ENCODE measurements at places on chromosomes 7 and 10.

- DNase-seq, result no peak
Observed at GRCh38 chr10:64813391-64813790, 1292.2 kb downstream of the REEP3 start.

DNA sequence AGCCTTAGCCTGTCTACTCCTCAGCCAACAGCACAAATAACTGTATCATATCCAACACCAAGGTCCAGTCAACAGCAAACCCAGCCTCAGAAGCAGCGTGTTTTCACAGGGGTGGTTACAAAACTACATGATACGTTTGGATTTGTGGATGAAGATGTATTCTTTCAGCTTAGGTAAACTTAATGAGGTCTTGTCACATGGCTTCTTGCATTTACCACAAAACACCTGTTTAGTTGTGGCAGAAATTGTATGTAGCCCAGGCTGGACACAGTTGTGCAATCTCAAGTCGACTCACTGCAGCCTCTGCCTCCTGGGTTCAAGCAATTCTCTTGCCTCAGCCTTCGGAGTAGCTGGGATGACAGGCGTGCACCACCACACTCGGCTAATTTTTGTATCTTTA lies 21.4 kb downstream of the CCAR1 start:
- no peak for DNase-seq

DNA sequence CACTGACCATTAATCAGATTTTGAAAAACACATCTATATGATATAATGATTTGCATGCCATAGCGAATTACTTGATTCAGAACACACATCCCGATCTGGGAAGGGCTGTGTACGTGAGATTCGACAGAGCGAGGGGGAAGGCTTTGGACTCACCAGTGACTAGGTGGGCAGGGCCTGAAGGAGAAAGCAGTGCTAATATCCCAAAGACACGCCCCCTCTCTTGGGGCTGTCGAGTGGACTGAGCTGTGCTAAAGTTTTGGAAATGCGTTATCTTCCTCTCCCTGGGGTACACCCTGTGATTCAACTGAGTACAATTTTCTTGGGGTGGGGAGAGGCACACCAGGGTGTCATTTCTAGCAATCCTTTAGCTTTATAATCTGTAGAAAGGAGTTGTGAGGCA lies 1.8 kb downstream of the LRRC17 start:
- DNase-seq, result no peak

DNA sequence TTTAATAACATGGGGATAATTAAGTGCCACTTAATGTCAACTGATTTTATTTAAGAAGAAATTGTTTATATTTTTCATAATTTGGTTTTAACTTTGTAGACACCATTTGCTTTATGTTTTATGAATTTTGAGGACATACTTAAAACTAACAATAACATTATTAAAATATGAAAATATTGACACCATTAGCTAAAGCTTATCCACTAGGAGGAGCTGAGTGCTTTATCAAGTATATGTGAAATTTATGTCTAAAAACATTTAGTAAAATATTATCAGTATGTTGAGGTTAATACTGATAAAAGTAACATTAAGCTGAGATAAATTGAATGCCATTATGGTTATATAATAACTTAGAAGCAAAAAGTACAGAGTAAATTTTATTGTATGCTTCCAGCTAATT lies 622.1 kb downstream of the ARL4A start:
- no peak for DNase-seq

- DNase-seq, result no peak
Observed at GRCh38 chr7:14639329-14639728, 263.2 kb downstream of the DGKB start.

GRCh38 chr7:14430926-14431325 lies 441.5 kb upstream of the ETV1 start:
- no peak for DNase-seq

DNA sequence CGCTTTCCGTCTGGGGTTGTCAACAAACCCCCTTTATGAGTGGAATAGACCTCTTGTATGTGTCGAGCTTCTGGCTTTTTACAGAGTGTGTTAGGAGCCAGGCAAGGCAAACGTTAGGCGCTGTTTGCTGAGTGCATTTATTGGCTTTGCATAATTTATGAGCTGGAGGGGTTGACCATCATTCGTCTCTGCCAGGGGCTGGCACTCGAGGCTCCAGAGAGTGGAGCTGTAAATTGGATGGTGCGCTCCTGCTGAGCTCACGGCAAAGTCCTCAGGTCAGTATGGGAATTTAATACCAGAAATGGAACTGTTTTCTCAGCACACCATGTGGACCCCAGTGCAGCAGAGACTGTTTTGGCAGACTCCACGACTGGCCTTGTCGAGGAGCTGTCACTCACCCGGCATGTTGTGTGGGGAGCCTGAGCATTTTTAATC lies 699.4 kb upstream of the GALNT17 start:
- no peak for DNase-seq

DNA sequence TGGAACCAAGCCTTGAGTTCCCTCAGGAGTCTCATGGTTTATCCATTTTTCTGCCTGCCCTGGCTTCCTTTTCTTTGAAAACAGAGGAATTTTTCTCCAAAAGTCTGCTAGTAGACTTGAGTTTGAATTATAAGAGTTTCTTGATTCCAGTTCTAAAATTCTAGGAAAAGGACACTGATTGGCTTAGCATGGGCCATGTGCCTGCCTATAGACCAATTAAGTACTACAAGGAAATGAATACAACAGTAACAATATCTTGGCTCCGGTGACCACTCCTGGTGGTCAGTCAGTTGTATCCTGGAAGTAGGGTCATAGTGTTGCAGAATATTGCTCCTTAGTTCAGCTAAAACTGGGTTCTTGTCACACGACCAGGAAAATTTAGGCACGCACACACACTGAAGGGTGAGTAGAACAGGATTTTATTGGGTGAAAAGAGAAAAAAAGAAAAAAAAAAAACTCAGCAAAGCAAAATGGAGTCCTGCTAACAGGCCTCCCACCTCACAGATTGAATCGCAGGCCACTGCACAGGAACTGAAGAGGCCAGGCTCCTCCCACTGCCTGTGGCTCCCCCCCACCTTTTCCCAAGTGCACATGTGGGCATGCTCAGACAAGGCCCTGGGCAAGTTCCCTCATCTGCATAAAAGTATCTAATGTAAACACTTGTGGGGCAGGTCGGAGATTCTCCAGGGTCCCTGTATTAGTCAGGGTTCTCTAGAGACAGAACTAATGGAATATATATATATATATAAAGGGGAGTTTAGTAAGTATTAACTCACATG lies 155.1 kb downstream of the LYZL1 start:
- DNase-seq, result no peak

- no peak for DNase-seq
Observed at GRCh38 chr10:51716981-51717380, 17.6 kb upstream of the CSTF2T start.

DNA sequence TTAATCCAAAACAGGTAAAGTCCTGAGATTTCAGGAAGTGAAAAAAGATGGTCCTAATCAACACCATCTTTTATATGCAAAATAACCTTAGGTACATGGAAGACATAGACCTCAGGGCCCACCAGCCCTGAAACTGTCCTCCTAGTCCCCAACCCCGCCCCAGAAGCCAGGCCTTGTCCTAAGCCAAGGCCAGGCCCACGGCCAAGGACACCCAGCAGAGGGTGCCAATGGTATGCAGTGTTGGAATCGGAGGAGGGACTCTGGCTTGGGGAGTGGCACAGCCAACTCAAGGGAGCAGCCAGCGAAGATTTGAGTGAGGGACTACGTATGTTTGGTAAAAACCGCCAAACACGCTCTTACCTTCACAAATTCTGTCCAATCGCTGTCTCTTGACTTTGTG lies 96.7 kb downstream of the ZRANB1 start:
- no peak for DNase-seq

GRCh38 chr7:156074982-156075615 lies 262.8 kb upstream of the SHH start:
- no peak for DNase-seq

DNA sequence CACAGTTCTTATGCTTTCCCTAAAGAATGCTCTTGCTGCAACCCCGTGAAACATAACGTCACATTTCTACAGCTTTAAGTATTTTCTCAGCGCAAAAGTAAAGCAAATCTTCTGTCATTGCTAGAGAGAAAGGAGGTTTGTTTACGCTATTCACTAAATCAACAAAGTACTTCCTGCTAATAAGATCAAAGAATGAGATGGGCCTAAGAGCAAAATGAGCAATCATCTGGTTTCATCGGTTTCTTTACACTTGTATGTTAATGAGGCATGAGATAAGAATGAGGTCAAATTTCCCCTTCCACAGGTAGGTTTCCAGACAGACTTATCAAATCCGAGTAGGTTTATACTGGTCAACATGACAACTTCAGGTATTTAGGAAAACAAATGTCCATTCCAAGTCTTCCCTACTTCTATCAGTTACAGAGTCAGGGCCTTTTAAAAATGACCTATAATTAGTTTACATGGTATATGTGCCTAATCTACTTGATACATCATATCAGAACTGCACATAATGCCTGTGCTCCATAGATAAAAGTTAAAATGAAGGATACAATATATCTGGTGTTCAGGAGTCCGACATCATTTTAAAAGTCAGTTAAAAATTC lies 8.4 kb downstream of the USP6NL start:
- DNase-seq, result no peak

- DNase-seq, result no peak
Observed at GRCh38 chr7:70655694-70656093, 476.2 kb upstream of the GALNT17 start.

DNA sequence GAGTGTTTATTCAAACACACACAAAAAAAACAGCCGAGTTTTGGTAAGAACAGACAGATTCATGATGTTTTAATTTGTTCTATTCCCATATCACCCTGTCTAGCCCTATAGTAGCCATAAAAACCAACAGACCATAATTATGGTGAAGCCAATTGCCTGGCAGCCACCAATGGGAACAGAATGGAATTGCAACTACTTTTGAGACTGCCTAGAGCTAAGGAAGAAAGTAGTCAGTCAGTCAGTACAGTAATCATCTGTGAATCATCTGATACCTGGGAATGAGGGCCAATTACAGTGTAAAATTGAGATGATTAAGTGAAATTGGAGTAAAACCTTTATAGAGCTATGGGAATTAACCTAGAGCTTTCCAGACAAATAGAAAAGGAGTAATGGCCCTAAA lies 952.7 kb upstream of the KCND2 start:
- DNase-seq, result no peak

GRCh38 chr10:78727728-78728127 lies 341.0 kb upstream of the ZMIZ1 start:
- DNase-seq, result no peak

DNA sequence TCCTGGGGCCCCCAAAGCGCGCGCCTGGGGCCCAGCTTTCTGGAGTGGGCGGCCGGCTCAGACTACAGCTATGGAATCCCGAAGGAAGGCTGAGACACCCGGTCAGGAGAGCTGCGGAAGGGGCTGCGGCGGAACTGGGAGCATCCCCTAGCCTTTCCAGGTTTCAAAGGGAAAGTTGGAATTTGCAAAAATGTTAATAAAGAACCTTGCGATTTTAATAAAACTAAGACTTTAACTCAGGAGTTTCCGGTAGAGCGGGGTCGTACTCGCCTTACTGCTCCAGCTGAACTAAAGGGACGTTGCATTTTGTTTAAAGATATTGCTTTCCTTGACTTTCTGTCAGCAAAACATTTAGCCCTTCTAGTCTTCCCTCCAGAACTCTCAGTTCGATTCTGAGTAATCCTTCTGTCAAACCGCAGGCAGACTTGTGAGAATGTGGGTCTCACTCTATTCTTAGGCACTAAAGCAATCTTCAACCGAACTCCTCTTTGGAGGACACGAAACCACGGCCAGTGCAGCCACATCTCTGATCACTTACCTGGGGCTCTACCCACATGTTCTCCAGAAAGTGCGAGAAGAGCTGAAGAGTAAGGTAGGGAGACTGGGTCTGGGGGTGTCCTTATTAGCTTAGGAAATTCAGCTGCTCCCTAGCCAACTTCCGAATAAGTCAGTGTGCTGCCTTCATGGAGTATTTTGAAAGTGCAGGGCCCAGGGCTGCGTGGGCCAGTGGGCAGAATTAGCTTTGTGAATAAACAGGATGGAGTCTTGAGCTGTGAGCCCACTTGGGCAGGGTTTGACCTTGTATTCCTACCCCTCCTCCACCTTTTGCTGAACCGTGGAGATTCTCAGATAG lies 1.9 kb downstream of the CYP26A1 start:
- no peak for DNase-seq

Measured in CD4-positive, alpha-beta T cell treated with Interleukin-17A for 1 hour (primary cell).